AG04449 (cell line): ENCODE measurements at places on chromosomes 5 and 9.

- DNase-seq: no peak
These were observed 52.4 kb downstream of the CDC14B start for GRCh38 chr9:96567203-96567700.

GRCh38 chr5:38766151-38766550 is 79.7 kb upstream of the OSMR start:
- DNase-seq: no peak

GRCh38 chr5:148343046-148343407 is 7.7 kb downstream of the SPINK9 start:
- DNase-seq: no peak

GRCh38 chr9:131306397-131307004 is 17.0 kb downstream of the PLPP7 start:
- no peak for DNase-seq

DNA sequence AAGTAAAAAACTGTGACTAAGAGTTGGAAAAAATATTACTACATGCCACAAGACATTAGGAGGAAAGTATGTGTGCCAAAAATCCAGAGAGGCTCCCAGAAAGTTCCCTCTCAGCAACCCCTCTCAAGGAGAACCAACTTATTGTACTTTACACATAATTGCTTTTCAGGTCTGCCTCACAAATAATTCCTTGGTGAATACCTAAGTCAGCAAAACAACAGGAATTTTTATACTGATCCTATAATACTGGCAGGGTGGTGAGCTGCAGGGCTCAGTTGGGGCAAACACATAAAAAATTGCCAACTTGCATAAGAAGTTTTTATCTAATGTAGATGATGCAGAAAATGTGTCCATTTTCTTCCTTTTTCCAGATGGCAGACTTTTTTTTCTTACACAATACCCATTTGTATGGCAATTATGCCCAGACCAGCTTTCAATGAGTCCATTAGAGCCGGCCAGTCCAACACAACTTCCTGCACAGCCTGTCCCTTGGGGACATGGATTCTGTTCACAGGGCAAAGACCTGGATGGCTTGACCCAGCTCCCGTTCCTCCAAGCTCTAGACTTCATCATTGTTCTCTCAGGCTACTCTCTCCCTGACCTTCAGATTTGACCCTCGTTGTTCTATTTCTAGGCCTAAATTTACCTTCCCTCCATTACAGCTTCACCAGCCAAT is 31.3 kb downstream of the MARCHF3 start:
- no peak for DNase-seq

DNA sequence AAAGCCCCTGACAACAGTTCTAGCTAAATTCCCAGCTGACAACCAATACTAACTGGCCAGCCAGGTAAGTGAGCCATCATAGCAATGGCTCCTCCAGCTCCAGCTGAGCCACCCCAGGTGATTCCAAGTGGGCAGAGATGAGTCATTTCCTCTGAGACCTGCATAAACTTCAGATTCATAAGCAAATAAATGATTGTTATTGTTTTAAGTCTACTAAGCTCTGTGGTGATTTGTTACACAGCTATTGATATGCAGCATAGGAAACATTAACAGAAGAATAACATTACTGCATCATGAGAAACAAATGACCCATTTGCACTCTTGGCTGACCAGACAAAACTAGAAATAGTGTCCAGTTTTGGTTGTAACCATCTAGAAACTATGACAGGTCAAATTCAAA is 60.3 kb downstream of the TTC39B start:
- no peak for DNase-seq

GRCh38 chr5:140143521-140144258 is 18.0 kb downstream of the IGIP start:
- no peak for DNase-seq
